ENCODE measurements at places on chromosomes 3 and 15. TPM values are rescaled to one million over a fixed set of nuclear protein-coding genes. Genes with fewer than 3 reads are reported as not detected.
A peak's percentile ranks its signal among the peaks of the same experiment; 100 is the strongest.

BLM gene
- total RNA-seq, result 3.0 TPM

- H3K4me1 ChIP-seq, result peaks cover 30% of the 10 kb centered on the region
- H3K27ac ChIP-seq, result peak overlapping the region; percentile 99
- no peak for DNase-seq
- peak overlapping the region; percentile 99 for H3K4me3 ChIP-seq
- no peaks in the 10 kb centered on the region for H3K36me3 ChIP-seq
- no peaks in the 10 kb centered on the region for H3K27me3 ChIP-seq
Observed at GRCh38 chr3:42601896-42602581, 1.6 kb downstream of the NKTR start.

GRCh38 chr3:149395107-149396089 is 17.9 kb upstream of the TM4SF1 start:
- no peak overlapping the region for H3K27ac ChIP-seq
- H3K4me3 ChIP-seq, result no peak overlapping the region
- no peaks in the 10 kb centered on the region for H3K27me3 ChIP-seq
- no peak for DNase-seq

- no peaks in the 10 kb centered on the region for H3K36me3 ChIP-seq
- DNase-seq, result no peak
- no peak overlapping the region for H3K27ac ChIP-seq
- H3K4me1 ChIP-seq, result no peaks in the 10 kb centered on the region
Observed at GRCh38 chr15:26166429-26166828, 303.3 kb upstream of the ATP10A start.
